ENCODE measurements at places on chromosomes 11 and 22.

DNA sequence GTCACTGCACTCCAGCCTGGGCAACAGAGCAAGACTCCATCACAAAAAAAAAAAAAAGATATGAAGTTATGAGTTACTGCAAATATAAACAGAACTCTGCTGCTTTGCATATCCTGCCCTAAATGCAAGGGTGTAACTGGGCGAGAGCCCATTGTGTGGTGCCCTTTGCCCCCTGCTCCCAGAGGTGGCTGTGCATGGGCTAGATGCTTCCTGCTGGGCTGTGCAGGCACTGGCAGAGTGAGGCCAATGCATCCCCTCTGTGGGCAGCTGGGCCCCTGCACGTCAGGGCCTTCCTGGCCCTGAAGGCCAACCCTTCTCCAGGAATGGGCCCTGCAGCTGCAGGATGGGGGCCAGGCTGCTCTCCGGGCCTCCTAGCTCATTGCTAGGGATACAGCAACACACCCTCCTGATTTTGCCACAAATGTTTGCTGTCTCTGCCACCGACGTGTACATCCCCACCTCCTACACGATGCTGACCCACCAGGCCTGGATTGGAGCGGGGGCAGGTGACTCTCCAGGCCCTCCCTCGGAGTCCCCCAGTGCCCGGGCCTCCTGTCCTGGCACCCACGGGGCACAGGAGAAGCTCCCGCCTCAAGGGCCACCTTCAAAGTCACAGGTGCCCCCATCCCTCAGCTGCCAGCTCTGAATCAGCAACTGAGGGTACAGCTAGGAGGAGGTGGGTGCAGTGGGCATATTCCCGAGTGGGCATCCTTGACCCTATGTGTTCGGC, 40.7 kb upstream of the COMT start:
- no peak for DNase-seq

GRCh38 chr11:126154691-126155090, 56.8 kb downstream of the RPUSD4 start:
- no peak for DNase-seq

- DNase-seq, result no peak
Observed at GRCh38 chr11:125163431-125164063, 1.0 kb upstream of the PKNOX2 start.

- no peak for DNase-seq
Observed at GRCh38 chr22:39738746-39739145, 154.8 kb downstream of the ENTHD1 start.

GRCh38 chr11:58508814-58509213, 909 bp upstream of the OR5B21 start:
- DNase-seq, result no peak

DNA sequence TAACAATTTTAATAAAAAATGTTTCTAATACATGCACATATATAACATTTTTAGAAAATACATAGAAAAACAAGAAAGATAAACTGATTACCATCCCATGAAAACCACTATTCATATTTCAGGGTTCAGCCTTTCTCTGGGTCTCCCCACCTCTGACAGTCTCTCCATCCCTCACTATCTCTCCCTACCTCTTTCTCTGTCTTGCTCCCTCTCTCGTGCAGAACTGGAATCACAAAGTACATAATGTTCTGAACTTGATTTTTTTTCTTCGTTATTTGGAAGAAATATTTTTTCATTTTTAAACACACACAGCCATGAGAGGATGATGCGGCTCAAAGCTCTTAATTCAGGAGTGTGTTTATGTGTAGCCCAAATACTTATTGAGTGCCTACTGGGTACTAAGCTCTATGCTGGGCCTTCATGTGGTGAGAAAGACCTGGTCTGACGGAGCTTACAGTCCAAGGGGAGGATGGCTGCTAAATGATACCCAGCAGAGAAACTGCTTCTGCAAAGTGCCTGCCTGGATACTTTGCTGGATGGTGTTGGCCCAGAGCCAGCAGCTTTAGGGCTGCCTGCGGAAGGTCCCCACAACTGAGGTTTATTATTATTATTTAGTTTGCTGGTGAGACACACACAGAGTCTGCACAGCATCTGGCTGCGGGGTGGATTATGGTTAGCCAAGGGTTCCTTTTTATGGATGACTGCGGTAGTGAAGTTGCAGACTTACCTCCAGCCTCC, 42.6 kb downstream of the SC5D start:
- no peak for DNase-seq
